Stimulated activated naive B cell treated with anti-CD40 and anti-IgM and Interleukin-4, amounts not matched to agents 10 μg/mL and 1 μg/mL and 100 μg/mL, for 72 hours (primary cell): ENCODE measurements at places on chromosomes 6 and 20.

GRCh38 chr6:50815436-50816114 is 3.1 kb upstream of the TFAP2B start:
- H3K36me3 ChIP-seq, result no peaks in the 10 kb centered on the region
- H3K27ac ChIP-seq, result peak overlapping the region; percentile 25
- peaks cover 54% of the 10 kb centered on the region for H3K27me3 ChIP-seq
- H3K4me3 ChIP-seq, result peak overlapping the region; percentile 82
- no peak for DNase-seq
- H3K4me1 ChIP-seq, result peaks cover 18% of the 10 kb centered on the region

DNA sequence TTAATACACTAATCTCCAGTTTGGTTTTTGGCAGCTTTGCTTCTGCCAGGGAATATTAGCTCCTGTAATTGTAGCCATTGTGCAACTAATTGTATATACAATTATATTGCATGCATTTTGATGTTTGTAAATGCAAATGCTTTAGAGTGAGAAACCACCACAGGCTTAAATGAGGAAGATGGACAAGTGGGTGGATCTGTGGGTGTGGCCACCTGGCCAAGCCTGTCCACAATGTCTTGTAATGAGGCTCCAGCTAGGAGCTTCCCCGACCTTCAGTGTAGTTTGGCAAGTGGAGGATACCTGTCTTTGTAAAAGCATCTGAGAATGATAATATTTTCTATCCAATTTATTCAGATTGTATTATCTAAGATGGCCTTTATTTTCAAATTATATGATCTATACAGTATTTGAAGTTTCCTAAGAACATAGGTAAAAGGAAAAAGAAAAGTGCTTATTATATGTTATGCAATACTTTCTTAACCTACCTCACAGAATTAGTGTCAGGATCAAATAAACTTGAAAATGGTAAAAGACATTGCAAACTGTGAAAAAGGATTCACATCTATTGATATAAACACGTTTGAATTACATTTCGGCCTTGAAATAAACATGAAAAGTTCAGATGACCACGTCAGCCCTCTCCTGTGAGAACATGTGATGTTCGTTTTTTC is 49.3 kb upstream of the ARID1B start:
- H3K27me3 ChIP-seq, result no peaks in the 10 kb centered on the region
- DNase-seq, result no peak
- H3K4me3 ChIP-seq, result no peak overlapping the region
- H3K36me3 ChIP-seq, result peaks cover 8% of the 10 kb centered on the region

GRCh38 chr6:47057830-47058540 is 15.9 kb upstream of the ADGRF1 start:
- peaks cover 3% of the 10 kb centered on the region for H3K27me3 ChIP-seq
- H3K27ac ChIP-seq, result no peak overlapping the region
- no peak overlapping the region for H3K4me3 ChIP-seq
- no peaks in the 10 kb centered on the region for H3K36me3 ChIP-seq
- no peaks in the 10 kb centered on the region for H3K4me1 ChIP-seq
- DNase-seq, result no peak

DNA sequence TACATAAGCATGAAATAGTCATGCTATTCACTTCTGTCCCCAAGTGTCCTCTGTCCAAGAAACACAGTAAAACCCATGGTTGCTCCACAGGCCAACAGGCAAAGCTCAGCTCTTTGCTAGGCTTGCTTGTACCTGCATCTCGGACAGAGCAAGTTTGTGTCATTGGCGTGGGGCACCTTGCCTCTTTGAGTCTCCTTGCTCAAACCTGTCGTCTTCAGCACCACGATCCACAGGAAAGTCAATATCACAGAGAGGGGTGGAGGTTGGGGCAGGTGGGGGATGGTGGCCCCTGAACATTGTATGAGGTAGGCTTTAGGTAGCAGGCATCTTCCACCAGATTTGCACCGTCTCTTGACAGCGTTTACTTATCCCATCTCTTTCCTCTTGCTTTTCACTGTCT is 4.1 kb upstream of the TMEM14B start:
- H3K27ac ChIP-seq, result no peak overlapping the region
- H3K4me1 ChIP-seq, result peaks cover 12% of the 10 kb centered on the region
- H3K36me3 ChIP-seq, result peaks cover 3% of the 10 kb centered on the region
- no peak overlapping the region for H3K4me3 ChIP-seq
- DNase-seq, result no peak
- no peaks in the 10 kb centered on the region for H3K27me3 ChIP-seq

DNA sequence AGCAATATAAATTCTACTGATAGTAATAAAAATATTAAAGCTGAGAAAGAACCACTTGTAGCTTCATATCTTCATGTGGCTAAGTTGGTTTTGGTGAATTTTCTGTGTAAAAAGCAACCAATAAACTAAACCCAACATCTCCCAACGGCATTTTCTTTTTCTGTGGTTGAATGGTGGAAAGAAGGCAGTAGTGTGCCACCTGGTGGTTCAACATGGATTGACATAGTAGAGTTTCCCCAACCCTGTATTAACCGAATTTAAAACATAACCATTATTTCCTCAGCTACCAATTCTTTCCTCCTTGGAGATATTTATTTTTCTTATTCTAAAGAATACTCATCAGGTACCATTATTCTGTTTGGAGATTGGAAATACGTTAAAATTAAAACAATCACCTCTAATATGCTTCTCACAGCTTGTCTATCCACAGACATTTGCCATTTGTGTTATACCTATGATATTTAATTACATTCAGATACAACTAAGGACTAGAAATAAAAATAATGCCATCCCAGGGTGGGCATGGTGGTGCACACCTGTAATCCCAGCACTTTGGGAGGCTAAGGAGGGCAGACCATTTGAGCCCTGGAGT is 117.1 kb upstream of the EEF1E1 start:
- no peak overlapping the region for H3K4me3 ChIP-seq
- no peaks in the 10 kb centered on the region for H3K4me1 ChIP-seq
- no peaks in the 10 kb centered on the region for H3K36me3 ChIP-seq
- DNase-seq, result no peak
- H3K27ac ChIP-seq, result no peak overlapping the region

- no peak for DNase-seq
- no peaks in the 10 kb centered on the region for H3K27me3 ChIP-seq
- peaks cover 15% of the 10 kb centered on the region for H3K4me1 ChIP-seq
Measured at GRCh38 chr6:135464634-135465033, 32.9 kb downstream of the AHI1 start.

DNA sequence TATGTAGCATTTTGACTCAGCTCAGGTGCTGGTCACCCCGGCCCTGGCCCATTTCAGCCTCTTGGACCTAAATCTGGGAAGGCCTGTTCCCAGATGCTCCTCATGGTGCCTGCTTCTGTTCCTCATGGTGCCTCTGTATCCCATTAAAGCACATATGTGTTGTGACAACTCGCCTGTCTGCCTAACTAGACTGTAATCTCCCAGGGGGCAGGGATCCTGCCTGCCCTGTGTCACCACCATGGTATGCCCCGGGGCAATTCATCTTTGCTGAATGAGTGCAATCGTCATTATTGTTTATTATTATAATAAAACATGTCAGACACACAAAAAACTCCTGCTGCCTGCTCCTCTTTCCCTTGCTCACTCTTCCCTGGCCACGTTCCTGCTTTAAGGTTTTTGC is 62.0 kb downstream of the ZFP64 start:
- peaks cover 15% of the 10 kb centered on the region for H3K36me3 ChIP-seq
- peaks cover 20% of the 10 kb centered on the region for H3K4me1 ChIP-seq
- H3K4me3 ChIP-seq, result no peak overlapping the region
- H3K27ac ChIP-seq, result no peak overlapping the region

DNA sequence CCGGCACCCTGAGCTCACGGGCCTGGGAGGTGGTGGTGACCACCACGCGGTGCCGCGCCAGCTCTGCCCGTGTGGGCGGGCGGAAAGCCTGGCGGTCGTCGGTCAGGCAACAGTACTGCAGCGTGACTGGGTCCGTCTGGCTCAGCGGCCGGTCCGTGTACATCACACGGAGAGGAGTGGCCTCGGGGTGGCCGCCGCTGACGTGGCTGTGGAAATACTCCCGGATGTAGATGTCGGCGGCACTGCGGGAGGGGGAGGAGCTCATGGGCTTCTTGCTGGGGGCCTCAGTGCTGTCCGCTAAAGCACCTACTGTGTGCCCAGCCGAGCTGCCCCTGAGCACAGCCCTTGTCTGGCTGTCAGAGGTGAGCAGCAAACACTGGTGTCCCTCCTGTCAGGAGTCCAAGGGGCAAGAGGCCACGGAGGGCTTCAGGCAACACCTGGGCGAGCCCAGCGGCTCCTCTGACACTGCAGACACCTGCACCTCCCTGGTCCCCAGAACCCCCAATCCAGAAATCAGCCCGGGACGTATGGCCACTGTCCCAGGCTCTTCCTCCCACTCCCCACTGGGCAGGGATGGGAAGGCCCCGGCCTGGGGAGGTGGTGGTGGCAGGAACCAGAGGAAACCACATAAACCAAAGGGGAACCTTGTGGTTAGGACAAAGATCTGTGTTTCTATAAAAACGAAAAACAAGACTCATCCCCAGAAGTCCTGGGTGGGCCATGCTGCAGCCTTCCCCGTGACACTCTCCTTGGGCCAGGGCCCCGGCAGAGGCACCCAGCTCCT is 6.5 kb downstream of the HELZ2 start:
- H3K27me3 ChIP-seq, result no peaks in the 10 kb centered on the region
- peak overlapping the region; percentile 78 for H3K4me3 ChIP-seq
- peak; percentile 66 for DNase-seq
- peak overlapping the region; percentile 92 for H3K27ac ChIP-seq
- peaks cover 19% of the 10 kb centered on the region for H3K36me3 ChIP-seq

- H3K4me1 ChIP-seq, result no peaks in the 10 kb centered on the region
- no peak overlapping the region for H3K4me3 ChIP-seq
- H3K27ac ChIP-seq, result no peak overlapping the region
- peaks cover 8% of the 10 kb centered on the region for H3K27me3 ChIP-seq
Measured at GRCh38 chr6:52180787-52181558, 5.2 kb upstream of the IL17A start.

DNA sequence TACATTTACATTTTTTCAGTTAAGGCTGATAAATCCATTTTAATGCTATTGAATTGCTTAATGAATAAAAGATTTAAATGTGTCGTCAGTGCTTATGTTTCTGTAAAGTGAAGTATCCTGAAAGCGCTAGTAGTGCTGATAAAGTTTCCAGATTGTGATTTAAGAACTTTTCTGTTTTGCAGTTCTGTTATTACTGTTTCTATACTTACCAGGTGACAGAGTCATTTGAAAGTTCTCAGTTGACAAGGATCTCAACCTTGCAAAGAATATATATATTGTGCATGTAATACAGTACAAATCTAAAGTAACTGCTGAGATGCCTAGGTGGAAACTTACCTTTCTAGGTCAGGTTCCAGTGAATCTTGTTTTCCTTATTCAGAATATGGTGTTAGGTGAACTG is 201.8 kb downstream of the ARID1B start:
- H3K27ac ChIP-seq, result peak overlapping the region; percentile 20
- DNase-seq, result no peak
- peaks cover 1% of the 10 kb centered on the region for H3K36me3 ChIP-seq
- no peaks in the 10 kb centered on the region for H3K27me3 ChIP-seq

DNA sequence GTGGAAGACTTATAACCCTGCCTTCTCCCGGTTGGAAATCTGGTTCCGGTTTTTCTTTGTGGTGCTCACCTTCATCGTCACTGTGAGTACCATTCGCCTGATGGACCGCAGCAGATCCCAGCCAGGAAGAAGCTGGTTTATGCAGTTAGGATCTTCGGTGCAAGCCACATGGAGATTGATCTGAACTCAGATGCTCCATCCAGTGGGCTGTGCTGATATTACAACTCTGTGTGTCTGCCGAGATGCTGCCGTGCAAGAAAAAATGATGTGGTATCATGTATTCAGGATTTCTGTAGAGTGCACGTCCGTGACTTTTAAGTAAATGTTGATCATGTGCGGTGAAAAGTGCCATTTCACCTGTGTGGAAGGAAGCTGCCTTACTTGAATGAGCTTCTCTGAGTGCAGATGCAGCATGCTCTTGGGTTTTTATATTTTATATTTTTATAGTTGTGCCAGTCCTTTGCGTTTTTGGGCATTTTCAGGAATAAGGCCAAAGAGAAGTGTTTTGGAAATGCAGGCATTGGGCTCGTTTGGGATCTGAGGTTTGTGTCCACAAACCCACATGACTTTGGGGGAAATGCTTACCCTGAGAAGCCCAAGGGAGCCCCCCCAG is 39.2 kb downstream of the DYNLT1 start:
- no peak overlapping the region for H3K4me3 ChIP-seq
- peaks cover 59% of the 10 kb centered on the region for H3K36me3 ChIP-seq
- no peak overlapping the region for H3K27ac ChIP-seq
- H3K27me3 ChIP-seq, result no peaks in the 10 kb centered on the region

- no peaks in the 10 kb centered on the region for H3K36me3 ChIP-seq
- peaks cover 4% of the 10 kb centered on the region for H3K4me1 ChIP-seq
- DNase-seq, result no peak
- H3K27ac ChIP-seq, result no peak within 1 kb of the TSS
Measured at GRCh38 chr20:7940341-7940740, at the start of gene HAO1. HAO1 (minus strand) TSS chr20:7940458; CDS start chr20:7940422, 36 bp downstream.

DNA sequence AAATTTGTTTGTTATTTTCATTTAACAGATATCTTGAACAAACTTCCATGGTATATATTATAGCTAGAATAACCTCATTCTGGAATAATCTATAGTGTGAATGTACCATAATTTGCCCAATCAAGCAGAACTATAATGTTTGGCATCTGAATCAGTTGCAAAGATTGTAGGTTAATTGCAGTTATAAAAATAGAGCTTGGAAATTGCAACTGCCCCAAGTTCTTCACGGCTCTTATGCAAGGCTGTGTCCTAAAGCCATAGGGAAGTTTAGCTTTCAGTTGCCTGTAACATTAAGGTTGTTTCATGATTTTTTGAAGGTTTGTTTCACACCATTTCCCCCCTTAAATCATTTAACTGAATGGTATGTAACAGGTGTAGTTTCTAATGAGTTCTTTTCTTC is 19.4 kb downstream of the NQO2 start:
- H3K36me3 ChIP-seq, result peaks cover 45% of the 10 kb centered on the region
- no peak for DNase-seq
- no peak overlapping the region for H3K27ac ChIP-seq
- H3K4me3 ChIP-seq, result no peak overlapping the region

DNA sequence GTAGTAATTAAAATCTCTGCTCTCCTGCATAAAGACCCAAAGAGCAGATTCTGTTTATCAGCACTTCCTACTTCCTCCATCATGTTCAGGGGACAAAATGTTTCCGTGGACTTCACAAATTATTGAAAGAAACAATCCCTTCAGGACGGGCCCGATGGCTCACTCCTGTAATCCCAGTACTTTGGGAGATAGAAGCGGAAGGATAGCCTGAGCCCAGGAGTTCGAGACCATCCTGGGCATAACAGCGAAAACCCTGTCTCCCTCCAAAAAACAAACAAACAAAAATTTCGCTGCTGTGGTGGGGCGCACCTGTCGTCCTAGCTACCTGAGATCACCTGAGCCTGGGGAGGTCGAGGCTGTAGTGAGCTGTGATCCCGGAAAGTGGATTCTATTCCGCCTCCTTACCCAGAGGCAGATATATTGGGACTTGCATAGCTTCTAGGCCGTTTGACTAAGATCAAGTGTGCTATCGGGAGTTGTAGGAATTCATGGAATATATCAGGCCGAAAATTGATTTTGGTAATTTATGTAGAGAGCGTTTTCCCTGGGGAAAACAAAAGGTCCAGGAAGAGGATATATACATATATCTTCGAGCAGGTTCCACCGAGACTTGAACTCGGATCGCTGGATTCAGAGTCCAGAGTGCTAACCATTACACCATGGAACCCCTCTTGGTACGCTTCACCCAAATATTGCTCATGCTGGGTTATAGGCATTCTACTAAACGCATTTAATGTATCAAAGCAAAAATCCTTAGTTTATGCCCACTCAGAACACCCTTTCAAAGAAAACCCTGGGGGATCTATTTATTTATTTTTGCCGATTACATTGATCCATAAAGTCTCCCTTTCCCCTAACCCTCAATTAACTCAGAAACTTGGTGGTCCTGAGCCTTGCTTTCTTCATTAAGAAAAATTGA is 74.5 kb upstream of the ZNF184 start:
- no peak overlapping the region for H3K27ac ChIP-seq
- peaks cover 8% of the 10 kb centered on the region for H3K4me1 ChIP-seq
- no peak for DNase-seq
- H3K36me3 ChIP-seq, result peaks cover 6% of the 10 kb centered on the region
